ENCODE measurements at places on chromosomes 11 and 22.

GRCh38 chr11:60925868-60926267 is 1.6 kb downstream of the TMEM132A start:
- DNase-seq, result no peak

DNA sequence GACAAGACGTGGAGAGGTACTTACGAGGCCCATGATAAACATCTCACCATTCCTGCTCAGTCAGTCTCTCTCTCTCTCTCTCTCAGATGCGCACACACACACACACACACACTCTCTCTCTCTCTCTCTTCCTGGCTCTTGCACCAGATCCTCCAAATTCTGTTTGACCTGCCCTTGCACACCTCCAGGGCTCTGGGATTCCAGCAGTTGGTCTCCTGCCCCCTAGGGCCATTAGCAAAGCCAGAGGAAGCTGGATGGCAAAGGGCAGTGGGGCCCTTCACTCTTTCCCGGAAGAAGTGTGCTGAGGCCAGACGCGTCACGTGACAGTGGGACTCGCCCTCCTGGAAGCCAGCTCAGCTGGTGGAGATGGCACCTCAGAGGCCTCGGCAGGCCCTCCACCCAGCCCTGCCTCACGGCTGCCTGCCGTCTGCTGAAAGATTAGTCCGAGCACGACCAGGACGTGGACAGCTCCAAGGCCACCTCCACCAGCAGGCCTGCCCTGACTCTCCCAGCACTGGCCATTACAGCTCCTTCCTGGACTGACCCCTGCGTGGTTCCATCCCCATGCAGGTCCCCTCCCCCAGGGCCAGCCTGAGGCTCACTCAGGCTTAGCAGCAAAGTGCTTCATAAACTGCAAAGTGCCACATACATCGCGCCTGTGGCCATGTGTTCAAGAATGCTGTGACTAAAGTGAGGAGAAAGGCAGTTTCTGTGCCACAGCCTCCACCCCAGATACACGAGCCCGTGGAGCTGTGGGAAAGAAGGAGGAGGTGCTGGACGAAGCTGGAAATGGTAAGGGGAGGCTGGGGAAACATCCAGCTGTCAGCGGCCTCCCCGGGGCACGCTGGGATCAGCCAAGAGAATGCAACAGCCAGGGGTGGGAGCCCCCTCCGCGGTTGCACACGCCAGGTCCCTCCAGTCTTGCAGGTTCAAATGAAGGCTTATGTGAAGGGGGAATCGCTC is 3.7 kb downstream of the PDGFB start:
- DNase-seq, result peak; percentile 64

DNA sequence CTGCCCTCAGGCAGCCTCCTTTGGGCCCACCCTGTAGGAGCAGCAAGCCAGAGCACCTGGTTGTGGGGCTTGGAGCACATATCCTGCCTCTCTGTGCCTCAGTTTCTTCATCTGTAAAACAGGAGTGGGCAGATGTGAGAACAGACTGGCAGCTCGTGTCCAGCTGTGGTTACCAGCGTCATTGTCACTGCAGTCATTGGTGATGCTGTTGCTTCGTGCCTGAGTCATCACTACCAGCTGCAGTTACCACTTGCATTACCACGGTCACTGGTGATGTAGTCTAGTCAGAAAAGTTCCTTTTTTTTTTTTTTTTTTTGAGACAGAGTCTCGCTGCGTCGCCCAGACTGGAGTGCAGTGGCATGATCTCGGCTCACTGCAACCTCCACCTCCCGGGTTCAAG is 20.4 kb downstream of the RSPH14 start:
- DNase-seq, result no peak

GRCh38 chr11:23990346-23991164 is 506.3 kb upstream of the LUZP2 start:
- DNase-seq, result no peak

- DNase-seq, result no peak
Measured at GRCh38 chr11:107840129-107840484, 18.5 kb downstream of the SLC35F2 start.

GRCh38 chr11:119721129-119722120 is 7.6 kb downstream of the NECTIN1 start:
- no peak for DNase-seq

GRCh38 chr11:58739725-58740430 is 8.1 kb upstream of the GLYAT start:
- no peak for DNase-seq

DNA sequence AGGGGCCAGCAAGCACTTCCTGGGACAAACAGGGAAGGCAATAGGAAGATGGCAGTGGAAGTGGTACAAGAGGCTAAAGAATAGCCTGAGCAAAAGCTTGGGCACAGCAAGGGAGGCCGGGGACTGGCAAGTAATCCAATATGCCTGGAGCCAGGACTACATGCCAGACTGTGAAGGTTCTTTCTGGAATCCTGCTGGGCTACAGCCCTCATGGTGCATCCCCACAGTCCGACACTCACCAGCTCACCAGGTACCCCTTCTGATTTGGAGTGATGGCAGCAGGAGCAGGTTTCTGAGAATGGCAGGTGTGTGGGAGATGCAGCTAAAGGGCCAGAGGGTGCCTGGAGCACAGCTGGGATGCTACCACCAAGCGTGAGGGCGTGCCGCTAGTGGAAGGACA is 32.2 kb upstream of the POGLUT3 start:
- no peak for DNase-seq

DNA sequence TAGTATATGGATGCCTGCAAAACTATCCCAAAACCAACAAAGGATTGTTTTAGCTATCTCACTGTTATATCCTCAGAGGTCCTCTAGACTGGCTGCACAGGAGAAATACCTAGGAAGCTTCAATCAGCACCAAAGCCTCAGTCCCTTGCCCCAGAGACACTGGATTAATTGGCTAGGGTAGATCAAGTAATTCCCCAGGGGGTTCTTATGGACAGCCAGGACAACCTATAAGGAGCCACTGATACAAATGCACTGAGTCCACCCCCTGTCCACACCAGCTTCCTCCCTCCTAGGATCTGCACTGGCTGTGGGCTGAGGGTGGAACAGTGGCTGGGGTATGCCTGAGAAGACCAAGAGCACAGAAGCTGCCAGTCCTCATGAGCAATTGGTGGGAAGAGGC is 16.3 kb downstream of the ADORA2A start:
- no peak for DNase-seq

DNA sequence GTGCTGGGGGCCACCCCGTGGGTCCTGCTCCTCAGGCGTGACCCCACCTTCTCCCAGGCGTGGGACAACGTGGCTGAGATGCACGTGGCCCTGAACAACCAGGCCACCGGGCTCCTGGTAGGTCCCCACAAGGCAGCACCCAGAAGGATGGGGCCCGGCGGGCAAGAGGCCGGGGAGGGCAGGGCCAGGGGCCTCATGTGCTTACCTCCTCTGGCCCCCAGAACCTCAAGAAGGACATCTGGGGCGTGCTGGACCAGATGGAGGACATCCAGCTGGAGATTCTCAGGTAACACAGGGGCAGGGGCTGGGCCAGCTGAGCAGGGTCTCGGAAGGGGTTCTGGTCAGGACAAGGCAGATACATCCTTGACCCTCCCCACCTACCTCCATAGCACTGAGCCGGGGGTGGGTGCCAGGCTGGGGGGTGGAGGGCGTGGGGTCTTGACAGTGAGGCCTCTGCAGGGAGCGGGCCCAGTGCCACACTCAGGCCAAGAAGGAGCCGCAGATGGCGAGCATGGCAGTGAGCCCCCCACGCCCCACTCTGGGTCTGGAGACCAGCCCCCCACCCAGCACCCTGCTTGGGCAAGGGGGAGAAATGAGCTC is 186.3 kb downstream of the IGLL1 start:
- no peak for DNase-seq

GRCh38 chr11:96472085-96472484 is 82.3 kb downstream of the JRKL start:
- DNase-seq, result no peak

DNA sequence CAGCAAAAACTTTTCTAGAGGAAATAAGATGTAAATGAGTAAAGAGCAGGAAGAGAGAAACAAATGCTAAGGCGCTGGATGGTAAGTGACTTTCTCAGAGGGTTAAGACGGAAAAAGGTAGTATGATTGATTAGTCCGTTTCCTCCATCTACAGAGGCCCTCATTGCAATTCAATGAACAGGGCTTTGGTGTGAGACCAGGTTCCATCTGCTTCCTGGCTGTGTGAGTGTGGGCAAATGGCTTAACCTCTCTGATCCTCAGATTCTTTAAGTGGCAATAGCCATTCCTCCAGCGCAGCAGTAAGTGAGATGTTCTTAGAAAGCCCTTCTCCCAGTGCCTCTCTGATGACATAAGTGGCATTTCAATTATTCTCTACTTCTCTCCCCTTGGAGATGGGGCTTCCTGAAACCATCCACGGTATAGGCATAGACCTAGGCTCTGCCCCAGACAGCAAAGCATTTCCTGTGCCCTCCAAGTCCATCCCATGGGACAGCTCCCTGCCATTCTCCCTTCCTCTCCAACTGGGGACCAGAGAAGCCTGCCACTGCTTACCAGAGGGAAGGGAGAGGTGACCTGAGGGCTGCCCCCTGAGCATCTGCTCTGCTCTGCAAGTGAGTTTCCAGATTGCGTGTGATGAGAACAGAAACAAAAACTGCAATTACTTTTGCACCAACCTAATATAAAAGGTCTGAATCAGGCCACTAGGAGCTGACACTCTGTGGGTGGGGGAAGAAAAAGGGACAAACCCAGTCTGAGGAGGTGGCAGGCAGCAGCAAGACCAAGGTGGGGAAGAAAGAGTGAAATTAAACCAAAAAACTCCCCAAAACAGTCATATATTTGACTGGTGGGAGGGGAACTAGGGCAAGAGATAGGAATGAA is 12.7 kb upstream of the CD44 start:
- peak; percentile 62 for DNase-seq

DNA sequence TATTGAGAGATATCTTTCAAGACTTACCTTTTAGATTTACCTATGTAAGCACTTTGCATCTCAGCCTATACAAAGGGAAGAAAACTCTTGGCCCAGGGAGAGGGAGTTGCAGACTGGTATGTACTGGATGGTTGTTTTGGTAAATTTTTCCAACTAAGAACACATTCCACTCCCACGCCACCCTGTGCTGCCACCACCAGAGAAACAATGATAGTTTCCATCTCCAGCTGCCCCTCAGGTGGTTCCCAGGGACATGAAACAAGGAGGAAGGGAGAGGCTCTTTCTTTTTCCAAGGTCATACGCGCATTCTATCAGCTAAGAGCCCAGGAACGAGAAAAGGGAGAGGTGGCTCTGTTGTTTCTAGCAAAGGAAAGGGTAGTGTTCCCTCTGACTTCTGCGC is 34.4 kb downstream of the CCDC34 start:
- DNase-seq, result no peak

GRCh38 chr11:8676458-8676857 is 6.0 kb downstream of the TRIM66 start:
- DNase-seq, result no peak

GRCh38 chr22:30611197-30611596 is 4.2 kb downstream of the TCN2 start:
- DNase-seq, result no peak

DNA sequence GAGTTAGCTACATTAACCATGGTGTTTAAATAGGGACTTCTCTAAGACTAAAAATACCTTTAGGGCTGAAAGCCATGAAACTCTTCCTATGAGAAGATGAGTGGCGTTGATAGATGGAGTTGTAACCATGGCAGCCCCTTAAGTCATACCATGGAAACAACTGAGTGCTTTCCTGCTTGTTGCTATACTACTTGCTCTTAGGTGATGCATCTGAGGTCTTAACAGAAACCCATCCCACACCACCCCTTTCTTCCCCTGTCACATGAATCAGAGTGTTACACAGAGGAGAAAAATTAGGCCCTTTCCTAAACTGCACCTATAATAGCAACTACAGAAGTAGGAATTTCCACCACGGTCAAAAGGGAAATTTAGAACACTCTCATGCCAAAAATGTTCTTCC is 64.3 kb upstream of the ZC3H12C start:
- DNase-seq, result no peak

DNA sequence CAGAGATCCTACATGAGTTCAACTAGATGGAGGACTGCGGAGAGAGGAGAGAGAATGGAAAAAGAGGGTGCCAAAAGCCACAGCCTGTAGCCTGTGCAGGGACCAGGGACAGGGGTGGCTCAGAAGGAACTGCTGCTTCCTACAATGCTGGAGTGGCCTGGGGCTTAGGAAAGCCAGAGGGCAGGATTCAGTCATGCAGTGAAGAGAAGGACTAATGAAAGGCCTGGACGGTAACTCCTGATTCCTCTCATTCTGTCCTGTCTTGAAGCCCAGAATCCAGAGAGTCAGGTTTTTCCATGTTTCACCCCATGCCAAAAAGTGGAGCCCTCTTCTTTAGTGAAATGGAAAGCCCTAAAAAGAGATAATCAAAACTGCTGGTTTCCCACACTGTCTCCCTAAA is 48.4 kb upstream of the INCENP start:
- no peak for DNase-seq

DNA sequence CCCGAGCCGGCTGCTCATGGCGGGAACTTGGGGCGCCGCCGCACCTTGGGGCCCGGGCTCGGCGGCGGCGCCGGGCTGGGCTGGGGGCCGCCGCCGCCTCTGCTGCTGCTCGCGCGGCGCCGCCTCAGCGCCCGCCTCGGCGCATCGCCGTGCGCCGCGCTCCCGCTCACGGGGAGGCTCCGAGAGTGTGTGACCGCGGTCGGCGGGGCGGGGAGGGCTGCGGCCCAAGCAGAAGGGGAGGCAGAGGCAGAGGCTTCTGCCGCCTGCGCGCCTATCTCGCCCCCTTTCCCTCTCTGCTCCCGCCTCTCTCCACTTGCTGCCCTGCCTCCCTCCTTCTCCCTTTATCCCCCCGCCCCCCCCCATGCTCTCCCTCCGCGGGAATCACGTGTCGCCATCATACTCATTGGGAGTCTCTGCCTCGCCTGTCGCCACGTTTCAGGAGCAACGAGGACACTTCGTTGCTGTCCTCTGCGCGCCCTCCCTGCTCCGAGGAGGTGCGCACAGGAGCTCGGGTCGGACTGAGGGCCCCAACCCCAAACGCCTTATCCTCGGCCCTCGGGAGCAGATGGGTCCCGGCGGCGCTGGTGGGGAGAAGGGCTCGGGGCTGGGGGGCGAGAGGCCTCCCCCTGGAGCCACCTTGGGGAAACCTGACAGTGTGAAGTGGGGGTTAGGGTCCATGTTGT is at the start of gene GUCY1A2:
Gene GUCY1A2 (minus strand): TSS at position 258 of the 683 bp plus-strand sequence. CDS start 421 bp downstream, outside the sequence.
- no peak for DNase-seq

DNA sequence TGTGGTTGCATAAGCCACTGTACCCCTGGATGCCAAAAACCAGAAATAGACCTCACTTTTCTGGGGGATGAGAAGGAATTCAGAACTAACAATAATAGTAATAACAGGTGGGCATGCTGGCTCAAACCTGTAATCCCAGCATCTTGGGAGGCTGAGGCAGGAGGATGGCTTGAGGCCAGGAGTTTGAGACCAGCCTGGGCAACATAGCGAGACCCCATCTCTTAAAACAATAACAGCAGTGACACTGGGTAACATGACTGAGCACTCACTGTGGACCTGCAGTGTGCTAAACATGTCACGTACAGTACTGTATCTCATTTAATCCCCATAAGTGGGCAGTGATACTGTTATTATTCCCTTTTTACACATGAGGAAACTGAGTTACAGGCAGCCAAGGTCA is 10.0 kb downstream of the FLRT1 start:
- DNase-seq, result no peak

- peak; percentile 32 for DNase-seq
Measured at GRCh38 chr22:19974268-19974861, 32.7 kb upstream of the TXNRD2 start.

All from CD4-positive, alpha-beta T cell treated with Interleukin-17A for 1 hour (primary cell).